ENCODE measurements at places on chromosomes 6 and 20.

DNA sequence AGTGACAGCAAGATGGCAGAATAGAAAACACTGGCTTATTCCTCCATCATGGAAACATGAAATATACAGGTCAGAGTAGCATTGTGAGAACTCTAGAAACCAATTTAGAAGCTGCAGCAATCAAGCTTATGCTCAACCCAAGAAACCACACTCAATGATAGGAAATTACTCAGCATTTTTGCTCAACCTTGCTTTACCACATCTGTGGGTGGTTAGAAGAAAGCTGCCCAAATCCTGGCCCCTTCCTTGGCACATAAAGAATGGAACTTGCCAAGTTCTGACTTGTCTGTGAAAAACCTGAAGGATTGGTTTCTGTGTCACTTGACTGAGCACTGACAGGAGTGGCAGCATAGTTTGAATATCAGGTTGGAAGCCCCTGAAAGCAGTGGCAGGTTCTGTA is 108.0 kb upstream of the MOCS1 start:
- no peak for DNase-seq

GRCh38 chr20:62769346-62770071 is 26.8 kb upstream of the MRGBP start:
- no peak for DNase-seq

DNA sequence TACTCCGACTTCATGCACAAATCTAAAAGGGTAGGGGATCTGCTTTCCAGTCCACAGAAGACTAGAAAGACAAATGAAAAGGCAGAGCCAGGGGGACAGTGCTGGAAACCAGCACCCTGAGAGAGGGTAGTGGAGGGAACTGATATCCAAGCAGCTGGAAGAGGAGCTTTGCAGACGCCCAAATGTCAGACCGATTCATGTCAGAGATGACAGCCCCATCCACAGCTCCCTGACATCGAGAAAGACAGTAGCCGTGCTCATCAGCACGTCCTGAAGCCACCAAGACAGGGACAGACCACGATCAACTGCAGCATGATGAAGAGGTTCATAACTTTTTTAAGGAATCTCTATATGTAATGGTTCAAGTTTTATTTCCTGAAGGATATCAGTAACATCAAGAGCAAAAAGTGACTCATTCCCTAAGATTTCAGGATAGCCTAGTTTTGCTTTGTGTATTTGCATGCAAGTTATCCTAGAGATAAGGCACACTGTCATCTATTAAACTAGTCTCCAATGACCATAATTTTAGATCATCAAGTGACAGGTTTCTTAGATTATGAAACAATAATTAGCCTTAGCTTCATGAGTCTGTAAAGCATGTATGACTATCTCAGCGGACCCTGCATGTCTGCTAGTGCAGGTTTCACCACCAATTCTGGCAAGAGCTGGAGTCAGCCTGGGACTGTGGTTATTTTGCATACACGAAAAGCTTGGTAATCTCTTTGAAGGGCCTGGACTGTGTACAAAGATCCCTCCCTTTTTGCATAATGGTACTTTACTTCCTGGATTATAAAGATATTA is 43.0 kb downstream of the PRDM1 start:
- DNase-seq = no peak

GRCh38 chr6:31782126-31782855 is 5.2 kb upstream of the VWA7 start:
- no peak for DNase-seq

- no peak for DNase-seq
Observed at GRCh38 chr6:53514677-53515076, 30.2 kb downstream of the GCLC start.

DNA sequence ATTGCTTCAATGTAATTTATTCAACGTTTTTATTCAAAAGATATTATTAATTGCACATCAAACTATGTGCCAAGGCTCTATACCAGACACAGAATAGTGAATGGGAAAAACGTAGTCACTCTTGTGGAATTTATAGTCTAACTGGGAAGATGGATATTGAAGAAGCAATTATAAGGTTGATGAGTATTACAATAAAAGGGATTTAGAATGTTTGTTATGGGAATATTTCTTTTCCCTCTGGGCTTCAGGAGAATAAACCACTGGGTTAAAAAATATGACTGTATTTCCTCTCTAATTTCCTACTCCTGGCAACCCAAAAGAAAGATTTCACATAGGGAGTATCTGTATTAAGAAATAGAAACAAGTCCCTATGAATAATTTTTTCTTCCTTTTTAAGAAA is 25.1 kb upstream of the UTRN start:
- no peak for DNase-seq

DNA sequence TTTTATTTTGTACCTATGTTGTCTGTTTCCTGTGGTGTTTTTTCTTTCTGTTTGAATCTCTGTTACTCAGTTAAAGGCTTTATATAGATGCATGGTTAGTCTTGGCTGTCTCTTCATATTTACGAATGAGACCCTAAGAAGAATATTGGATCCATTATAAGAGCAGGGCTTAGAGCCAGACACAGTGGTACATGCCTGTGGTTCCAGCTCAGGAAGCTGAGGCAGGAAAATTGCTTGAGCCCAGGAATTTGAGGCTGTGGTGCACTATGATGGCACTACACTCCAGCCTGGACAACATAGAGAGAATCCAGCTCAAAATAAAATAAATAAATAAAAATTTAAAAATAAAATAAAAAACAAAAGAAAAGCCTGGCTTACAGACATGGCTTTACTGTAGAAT is 211.1 kb downstream of the SOD2 start:
- DNase-seq = no peak

DNA sequence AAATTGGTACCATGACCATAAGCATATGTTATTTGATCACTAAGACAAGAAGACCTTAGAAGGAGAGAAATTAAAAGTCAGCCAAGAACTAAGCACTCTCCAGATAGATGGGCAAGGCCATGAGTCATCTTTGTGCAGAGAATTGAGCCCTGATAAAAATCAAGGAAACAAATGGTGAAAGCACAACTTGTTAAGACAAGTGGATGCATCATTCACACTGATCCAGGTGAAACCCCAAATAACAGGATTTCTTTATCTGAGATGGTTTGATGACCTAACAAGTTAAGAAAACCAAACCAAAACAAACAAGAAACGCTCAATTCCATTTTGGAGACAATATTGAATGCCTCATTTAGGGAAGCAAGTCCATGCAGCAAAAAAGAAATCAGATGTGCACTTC is 121.6 kb downstream of the ADAT2 start:
- DNase-seq = no peak

DNA sequence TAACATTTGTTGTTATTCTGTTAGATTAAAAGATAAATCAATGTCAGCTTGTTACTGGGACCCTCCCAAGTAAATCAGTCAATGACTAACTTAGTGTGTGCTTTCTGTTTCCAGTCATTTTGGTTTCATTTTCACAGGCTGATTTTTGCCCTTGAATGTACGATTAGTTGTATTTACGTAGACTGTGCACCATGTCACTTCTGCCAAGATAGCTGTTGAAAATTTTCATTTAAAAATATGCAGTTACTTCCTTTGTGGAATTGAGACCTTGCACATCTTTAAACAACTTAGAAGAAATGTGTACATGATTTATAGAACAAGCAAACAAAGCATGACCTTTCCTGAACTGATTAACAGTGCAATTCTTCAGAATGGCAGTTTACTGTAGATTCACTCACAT is 944.8 kb upstream of the CITED2 start:
- no peak for DNase-seq

- DNase-seq = no peak
Observed at GRCh38 chr6:170243791-170244291, 47.0 kb downstream of the DLL1 start.

GRCh38 chr20:21804802-21805201 is 99.3 kb downstream of the PAX1 start:
- no peak for DNase-seq

DNA sequence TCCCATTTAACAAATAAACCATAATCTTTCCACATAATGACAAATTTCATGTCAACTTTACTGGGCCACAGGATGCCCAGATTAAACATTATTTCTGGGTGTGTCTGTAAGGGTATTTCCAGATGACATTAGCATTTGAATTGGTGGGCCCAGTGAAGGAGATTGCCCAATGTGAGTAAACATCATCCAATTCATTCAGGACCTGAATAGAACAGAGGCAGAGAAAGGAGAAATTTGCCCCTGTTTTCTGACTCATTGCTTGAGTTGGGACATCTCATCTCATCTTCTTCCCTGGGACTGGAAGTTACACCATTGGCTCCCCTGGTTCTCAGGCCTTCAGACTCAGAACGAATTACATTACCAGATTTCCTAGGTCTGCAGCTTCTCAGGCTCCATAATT is 142.9 kb downstream of the TPBG start:
- DNase-seq = no peak

GRCh38 chr6:9593554-9593953 is 821.3 kb downstream of the TFAP2A start:
- DNase-seq = no peak

- no peak for DNase-seq
Observed at GRCh38 chr6:135306740-135307420, 125.8 kb downstream of the MYB start.

- DNase-seq = no peak
Observed at GRCh38 chr6:131430531-131430930, 142.5 kb upstream of the ARG1 start.

DNA sequence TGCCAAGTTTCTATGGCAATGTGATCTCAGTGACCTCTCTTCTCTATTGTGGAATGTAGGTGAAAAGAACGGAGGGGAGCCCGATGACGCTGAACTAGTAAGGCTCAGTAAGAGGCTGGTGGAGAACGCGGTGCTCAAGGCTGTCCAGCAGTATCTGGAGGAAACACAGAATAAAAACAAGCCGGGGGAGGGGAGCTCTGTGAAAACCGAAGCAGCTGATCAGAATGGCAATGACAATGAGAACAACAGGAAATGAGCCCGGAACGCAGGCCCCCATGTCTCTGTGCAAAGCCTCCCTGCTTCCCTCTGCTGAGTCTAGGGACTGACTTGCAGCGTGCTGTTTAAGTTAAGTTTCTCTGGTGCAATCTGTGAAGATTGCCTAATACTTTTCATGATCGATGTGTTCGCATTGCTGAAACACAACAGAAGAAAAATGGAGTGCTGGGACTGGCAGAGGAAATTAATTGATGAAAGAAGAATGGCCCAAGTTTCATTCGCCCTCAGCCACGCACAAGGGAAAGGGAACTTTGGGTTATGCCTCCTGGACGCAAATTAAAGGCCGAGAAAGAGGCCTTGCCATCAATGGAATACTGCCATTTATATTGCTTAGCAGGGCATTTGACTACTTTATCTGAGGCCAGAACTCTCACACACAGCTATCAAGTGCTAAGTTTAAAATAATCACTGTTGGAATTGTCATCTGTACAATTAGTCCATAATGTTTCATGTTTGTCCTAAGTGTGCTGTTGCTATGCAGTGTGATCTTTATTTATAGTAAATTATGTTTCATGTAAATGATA is 146.4 kb downstream of the AKAP7 start:
- DNase-seq = no peak

DNA sequence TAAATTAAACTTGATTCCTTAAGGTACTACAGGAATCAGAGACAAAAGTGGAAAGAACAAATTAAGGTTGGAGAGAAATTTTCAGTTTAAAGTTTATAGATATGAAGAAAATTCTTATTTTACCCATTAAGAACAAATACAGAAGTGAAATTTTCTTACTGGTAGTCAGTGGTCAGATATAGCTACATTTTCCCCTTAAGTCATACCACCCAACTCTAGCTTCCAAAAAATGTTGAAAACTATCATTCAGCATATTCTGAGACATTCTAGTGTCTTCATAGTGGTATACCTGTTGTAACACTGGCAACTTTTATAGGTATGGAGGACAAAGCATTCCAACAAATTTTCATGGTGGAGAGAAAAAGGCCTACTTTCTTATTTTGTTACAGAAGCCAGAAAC is 15.6 kb upstream of the SUMO4 start:
- DNase-seq = no peak

- no peak for DNase-seq
Observed at GRCh38 chr6:4434655-4435054, 299.3 kb upstream of the ECI2 start.

GRCh38 chr20:63521602-63522001 is 1.0 kb downstream of the PPDPF start:
- DNase-seq = no peak
